H9 (cell line): ENCODE measurements at places on chromosomes 13 and 19.

GRCh38 chr13:31045286-31046081 is 113.0 kb downstream of the TEX26 start:
- H3K4me1 ChIP-seq, result no peaks in the 10 kb centered on the region
- no peaks in the 10 kb centered on the region for H3K36me3 ChIP-seq
- no peak overlapping the region for H3K27ac ChIP-seq

DNA sequence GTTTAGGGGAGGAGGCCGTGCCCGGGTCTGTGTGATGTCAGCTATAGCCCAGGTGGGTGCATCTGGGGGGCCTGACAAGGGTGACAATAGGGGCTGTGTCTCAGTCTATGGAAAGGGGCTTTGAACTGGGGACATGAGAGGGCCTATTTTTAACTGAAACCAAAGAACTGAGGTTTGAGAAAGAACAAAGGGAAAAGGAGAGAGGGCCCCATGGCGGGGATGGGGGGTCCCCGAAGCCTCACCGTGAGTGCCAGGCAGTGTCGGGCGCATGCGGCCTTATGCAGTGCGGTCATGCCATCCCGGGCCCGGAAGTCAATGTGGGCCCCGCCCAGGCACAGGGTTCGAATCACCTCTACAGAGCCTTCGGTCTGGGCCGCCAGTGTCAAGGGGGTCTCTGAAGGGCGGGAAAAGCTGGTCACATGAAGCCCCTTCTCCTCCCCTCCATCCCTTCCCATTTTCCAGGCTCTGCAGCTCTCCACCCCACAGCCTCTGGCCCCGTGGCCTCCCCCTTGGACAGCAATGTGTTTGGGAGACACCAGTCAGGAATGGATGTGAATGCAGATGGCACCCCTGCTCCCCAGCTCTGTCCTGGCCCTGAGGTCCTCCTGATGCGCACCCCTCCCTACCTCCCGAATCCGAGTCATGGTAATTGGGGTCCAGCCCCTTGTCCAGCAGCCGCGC is 5.9 kb downstream of the SHANK1 start:
- DNase-seq, result no peak
- H3K27me3 ChIP-seq, result no peaks in the 10 kb centered on the region; the same call in none of the 2 replicates

- no peak for DNase-seq
- no peaks in the 10 kb centered on the region for H3K27me3 ChIP-seq
- H3K36me3 ChIP-seq, result peaks cover 8% of the 10 kb centered on the region
- no peak overlapping the region for H3K27ac ChIP-seq
- H3K4me1 ChIP-seq, result no peaks in the 10 kb centered on the region
These were observed 9.2 kb downstream of the PGPEP1 start for GRCh38 chr19:18349524-18350128.

DNA sequence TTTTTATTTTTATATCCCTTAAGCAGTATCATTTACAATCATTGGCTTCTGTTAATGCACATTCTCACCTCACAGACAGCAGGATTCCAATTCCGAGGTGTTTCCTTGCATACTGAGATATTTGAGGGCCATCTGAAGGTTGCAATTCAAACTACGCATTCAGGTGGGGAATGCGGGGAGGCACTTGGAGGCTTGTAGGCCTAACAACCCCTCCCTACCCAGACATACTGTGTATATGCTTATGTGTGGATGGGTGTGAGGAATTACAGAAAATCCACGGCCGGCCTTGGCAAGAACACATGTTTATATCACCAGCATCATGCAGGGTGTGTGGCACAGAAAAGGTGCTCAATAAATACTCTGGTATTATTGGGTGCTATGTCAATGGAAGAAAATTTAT is 43.3 kb upstream of the PCDH8 start:
- peaks cover 4% of the 10 kb centered on the region; the same call in 1 of the 2 replicates for H3K4me1 ChIP-seq
- H3K36me3 ChIP-seq, result no peaks in the 10 kb centered on the region
- no peaks in the 10 kb centered on the region for H3K27me3 ChIP-seq

DNA sequence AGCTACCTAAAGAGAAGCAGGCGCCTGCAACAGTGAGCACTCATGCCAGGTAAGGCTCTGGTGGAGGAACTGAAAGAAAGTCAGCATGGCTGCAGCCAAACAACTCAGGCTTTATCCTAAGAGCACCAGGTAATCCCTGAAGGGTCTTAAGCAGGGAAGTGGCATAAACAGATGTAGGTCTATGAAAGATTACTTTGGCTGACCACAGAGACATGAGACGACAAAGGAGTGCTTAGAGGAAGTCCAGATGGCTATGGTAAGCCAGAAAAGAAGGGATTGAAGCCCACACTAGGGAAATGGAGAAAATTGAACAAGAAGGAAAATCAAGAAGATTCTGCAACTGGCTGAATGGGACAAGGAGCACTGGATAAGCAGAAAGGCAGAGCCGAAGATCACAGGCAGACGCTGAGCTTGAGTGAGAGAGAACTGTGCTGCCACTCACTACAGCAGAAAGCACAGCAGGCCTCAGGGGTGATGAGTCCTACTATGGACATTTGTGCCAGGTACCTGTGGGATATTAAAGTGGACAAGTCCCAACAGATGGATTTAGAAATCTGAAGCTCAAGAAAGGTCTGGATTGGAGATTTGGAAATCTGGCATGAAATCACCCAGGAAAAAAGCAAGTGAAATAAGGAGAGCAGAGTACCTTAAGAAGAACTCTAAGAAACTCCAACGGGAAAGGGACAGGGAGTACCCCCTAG is 4.2 kb downstream of the RCBTB1 start:
- no peak for DNase-seq
- no peaks in the 10 kb centered on the region for H3K27me3 ChIP-seq
- H3K36me3 ChIP-seq, result peaks cover 19% of the 10 kb centered on the region
- H3K4me1 ChIP-seq, result no peaks in the 10 kb centered on the region

DNA sequence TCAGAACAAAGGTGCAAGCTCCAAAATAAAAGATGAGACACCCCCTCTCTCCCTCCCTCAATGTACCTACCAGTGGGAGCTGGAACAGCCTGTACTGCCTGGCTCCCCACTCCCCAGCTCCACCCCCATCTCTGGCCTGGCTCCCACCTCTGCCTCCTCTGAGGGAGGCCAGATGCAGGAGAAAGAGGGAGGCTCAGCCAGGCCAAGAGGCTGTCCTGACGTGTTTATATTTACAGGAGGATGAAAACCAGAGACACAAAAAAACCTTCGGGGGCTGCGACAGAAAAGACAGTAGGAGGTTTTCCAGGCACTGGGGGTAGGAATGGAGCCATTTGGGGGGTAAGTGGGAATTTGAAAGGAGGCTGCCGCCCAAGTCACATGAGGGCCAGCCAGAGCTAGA is 19.7 kb downstream of the ARHGEF18 start:
- no peak overlapping the region for H3K27ac ChIP-seq
- H3K4me3 ChIP-seq, result no peak overlapping the region
- no peaks in the 10 kb centered on the region for H3K27me3 ChIP-seq

GRCh38 chr19:46617601-46618000 is 7.3 kb downstream of the PTGIR start:
- H3K4me3 ChIP-seq, result no peak overlapping the region
- no peaks in the 10 kb centered on the region for H3K36me3 ChIP-seq
- DNase-seq, result no peak
- H3K4me1 ChIP-seq, result no peaks in the 10 kb centered on the region; the same call in 1 of the 2 replicates
